ENCODE measurements at places on chromosomes 5 and 9. TPM values are rescaled to one million over a fixed set of nuclear protein-coding genes. Genes with fewer than 3 reads are reported as not detected.

The PCDHGA2 gene
- total RNA-seq, result not detected

The CDH9 gene
- total RNA-seq, result not detected

DNA sequence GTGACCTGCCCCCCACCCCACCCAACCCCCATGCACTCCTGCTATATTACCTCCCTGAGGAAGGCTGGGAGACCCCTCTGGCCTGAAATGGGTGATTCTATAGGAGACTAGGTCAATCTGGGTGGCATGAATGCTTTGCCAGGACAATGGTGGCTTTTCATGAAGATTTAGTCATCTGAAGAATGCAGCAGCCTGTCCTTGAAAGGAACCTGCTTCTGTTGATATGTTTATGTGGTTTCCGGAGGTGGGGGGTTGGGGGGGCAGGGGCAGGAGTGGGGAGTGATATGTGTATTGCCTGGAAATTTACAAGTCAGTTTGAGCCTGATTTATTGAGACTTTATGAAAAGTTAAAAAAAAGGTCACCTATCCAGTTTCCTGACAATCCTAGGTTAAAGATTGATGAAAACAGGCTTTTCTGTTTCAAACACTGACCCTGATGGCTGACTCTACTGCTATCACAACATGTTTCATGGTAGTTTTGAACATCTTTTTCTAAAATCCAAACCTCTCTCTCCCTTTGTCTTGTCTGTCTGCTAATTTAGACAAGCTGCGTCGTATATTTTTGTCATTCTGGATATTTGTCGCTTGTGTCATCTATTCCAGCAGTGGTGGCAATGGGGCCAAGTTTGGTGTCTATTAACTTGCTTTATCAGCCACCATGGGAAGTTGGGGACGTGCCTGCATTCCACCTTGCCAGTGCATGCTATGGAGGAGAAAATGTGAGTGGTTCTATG lies 153.7 kb upstream of the EGFLAM start:
- no peak for DNase-seq

DNA sequence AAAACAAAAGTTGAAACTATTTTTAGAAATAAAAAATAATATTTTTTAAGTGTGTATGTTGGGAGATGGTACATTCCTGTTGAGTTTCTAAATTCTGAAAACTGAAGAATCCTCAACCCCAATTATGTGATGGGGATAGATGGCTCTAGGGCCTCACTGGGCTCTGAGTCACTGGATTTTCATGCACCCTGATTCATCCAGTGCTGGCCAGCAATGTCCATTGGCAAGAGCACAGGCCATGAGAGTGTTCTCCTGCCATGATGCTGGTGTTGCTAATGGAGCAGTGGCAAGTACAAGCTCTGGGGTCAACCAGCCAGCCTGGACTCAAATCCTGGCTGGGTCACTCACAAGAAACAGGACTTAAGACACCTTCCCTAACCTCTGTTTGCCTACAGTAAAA lies 23.3 kb downstream of the SMIM23 start:
- DNase-seq, result no peak

DNA sequence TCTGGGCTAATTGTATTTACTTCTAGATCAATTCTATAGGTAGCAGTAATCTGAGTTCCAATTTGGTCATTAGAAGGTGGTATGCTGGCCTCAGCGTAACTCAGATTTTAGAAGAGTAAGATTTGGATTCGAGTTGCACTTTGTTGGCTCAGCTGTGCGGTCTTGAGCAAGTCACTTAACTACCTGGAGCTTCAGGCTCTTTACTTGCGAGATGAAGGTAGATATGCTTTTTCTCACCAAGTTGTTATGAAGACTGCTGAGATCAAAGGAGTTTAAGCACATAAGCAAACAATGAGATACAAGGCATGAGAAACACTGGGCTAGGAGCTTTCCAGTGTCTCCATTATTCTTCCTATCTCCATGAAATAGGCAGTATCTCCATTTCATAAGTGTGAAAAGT lies 133.8 kb upstream of the RANBP3L start:
- DNase-seq, result no peak

GRCh38 chr5:157608972-157609565 lies 33.5 kb upstream of the ADAM19 start:
- DNase-seq, result no peak

DNA sequence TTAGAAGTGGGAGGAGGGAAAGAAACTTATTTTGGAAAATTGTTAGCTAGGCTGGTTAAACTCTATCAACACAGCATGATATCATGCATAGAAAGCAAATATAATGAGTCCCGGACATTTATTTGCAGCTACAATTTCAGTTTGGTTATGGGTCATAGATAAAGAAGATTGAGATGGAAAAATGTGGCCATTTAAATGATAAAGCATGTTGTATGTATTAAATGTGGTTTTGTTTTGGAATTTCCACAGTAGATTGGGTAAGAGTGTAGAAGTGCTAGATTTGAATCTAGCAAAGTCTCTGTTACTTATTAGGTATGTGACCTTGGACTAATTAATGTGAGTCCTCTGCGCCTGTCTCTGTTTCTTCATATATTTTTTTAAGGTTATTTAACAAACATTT lies 217.4 kb downstream of the KDM4C start:
- no peak for DNase-seq

DNA sequence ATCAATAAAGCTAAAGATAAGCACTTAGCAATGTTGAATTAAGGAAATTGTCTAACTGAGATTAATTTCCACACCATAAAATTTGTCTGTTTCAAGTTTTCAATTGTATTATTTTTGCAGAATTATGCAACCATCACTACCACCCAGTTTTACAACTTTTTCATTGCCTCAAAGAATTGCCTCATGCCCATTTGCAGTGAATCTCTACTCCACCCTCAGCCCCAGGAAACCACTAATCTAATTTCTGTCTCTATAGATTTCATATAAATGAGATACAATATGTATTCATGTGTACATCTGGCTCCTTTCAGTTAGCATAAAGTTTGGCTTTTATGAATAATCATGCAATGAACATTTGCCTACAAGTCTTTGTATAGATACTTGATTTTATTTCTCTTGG lies 72.9 kb downstream of the PTCD2 start:
- DNase-seq, result no peak

DNA sequence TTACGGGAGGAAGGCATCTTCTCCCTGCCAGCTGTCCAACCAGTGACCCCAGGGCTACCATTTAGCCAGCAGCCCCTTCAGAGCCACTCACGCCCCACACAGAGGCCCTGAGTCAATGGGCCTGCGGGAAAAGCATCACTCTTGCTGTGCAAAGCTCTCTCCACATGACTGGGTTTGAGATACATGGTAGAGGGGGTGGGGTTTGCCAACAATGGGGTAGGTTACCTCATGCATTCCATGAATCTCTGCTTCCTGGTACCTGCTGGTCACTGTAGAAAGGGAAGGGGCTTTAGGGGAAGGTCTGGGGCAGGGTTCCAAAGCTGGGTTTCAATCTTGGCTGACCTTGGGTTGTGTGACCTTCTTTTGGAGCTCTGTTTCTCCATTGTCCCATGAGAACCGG lies 22.9 kb upstream of the TTLL11 start:
- DNase-seq, result no peak
